NCI-H1436 (cell line): ENCODE measurements at places on chromosomes 12 and 14.

GRCh38 chr12:103698752-103699560 lies 111.9 kb downstream of the STAB2 start:
- DNase-seq = no peak

GRCh38 chr12:24630446-24630845 lies 318.5 kb downstream of the BCAT1 start:
- no peak for DNase-seq

DNA sequence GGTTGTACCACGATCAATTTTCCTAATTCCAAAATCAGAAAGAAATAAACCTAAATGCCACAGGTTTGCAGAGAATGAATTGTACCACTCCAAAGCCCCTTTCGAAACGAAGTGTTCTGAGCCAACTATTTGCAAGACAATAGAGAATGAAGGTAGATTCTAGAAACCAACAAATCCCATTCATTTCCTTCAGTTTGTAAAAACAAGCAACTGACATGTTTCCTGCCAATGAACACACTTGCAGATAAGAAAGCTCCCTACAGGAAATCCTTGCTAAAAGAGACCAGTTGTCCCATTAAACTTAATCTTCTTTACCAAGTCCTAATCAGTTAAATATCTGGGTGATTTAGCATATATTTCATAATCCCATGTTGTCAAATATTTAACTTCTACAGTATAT lies 198.4 kb upstream of the FOXN3 start:
- DNase-seq = no peak

- DNase-seq = no peak
Measured at GRCh38 chr12:93595351-93595750, 22.9 kb downstream of the SOCS2 start.

GRCh38 chr12:123278101-123278627 lies 6.5 kb upstream of the CDK2AP1 start:
- DNase-seq = no peak

GRCh38 chr12:26798023-26798422 lies 35.0 kb downstream of the ITPR2 start:
- no peak for DNase-seq

- DNase-seq = no peak
Measured at GRCh38 chr12:9065607-9065856, 50.2 kb downstream of the A2M start.
